ENCODE measurements at places on chromosomes 1 and 21.
A peak's percentile ranks its signal among the peaks of the same experiment; 100 is the strongest.

DNA sequence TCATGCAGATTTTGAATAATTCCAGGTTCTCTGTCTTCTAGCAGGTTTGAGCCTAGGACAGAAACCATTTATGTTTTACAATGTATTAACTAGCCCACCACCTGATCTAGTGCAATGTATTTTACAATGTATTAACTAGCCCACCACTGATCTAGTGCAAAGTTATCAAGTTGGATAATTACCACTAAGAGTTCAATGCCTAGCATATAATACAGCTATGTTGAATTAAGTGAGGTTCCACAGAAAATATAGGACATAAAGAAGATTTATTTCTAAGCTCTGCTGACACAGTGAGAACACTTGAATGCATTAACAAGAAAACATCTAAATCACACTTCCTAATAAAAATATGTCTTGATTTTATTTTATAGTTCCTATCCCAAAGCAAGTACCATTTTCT, 854.6 kb upstream of the NEGR1 start:
- DNase-seq: no peak

- peak; percentile 6 for DNase-seq
These were observed 9.8 kb downstream of the PARP1 start for GRCh38 chr1:226397955-226398636.

DNA sequence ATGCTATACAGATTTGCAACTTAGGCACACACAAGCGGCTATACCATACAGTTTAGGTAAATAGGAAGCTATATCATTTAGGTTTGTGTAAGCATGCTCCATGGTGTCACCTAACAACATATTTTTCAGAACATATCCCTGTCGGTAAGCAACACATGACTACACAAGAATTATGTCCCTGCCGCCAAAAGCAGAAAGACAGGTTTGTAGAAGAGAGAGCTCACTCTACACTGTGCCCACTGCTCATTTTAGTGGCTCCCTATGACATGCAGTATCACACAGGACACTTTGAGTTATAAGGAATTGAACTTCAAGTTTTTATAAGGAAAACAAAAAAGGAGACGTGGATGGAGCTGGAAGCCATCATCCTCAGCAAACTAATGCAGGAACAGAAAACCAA, 132.5 kb upstream of the KAZN start:
- DNase-seq: no peak

DNA sequence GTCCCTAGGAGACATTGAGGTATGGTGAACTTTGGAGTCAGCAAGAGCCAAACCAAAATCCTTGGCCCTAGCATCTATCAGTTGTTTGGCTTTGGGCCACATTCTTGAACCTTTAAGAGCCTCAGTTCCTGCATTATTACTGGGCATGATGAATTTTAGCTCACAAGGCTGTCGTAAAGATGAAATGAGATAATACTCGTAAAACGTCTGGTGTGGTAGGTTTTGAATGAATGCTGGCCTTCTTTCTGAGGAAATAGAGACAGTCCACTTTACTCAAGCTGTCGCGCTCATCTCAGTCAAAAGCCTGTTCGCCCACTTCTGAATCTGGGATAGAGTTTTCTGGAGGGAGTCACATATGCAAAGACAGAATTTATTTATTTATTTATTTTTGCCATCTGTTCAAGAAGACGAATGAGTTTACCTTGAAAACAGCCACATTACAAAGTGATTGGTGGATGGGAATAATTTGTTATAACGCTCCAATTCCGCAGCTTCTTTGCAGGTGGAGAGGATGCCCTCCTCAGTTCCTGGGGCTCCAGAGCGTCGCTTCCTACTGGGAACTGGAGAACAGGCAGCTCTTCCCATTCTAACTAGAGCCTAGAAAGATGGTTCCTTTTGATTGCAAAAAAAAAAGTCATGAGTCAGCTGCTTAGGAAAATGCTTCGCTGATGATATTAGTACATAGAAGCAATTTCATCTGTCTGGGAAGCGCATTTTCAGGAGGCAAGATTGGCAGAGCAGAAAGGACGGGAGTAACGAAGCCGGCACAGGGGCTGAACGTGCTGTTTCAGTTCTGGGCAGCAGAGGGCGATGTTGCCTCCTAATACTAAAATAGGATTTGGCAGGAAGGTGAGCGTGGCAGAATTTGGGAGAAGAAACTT, 49.9 kb upstream of the CYP2J2 start:
- peak; percentile 78 for DNase-seq

GRCh38 chr1:42311897-42312296, 23.1 kb downstream of the FOXJ3 start:
- no peak for DNase-seq

GRCh38 chr21:46154155-46154954, 1.0 kb downstream of the FTCD start:
- DNase-seq: peak; percentile 19

DNA sequence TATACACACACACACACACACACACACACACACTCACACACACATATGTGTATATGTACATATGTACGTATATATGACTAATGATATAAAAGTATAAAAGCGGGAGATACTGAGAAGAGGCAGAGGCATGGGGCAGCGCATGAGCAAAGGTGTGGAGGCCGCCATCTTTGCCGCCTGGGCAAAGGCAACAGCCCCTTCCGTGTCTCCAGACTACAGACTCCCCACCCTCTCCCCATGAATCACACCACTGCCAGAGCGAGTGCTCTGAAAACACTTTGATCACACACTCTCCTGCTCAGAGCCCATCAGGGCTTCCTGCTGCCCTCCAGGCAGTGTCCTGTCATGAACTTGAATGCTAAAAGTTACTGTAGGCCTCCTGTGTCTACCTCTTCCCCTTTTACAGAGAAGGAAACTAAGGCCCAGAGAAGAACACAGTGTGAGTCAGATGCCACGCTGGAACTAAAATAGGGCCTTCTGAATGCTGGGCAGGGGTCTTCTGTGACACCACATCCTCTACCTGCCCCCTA, 54.7 kb upstream of the SSBP3 start:
- DNase-seq: no peak

- no peak for DNase-seq
These were observed at the start of gene CLDN8 for GRCh38 chr21:30216041-30216723. CLDN8 (minus strand) TSS chr21:30216097; CDS start chr21:30215925, 172 bp downstream.

GRCh38 chr1:230985711-230986110, 6.8 kb downstream of the ARV1 start:
- no peak for DNase-seq

All from stimulated activated CD8-positive, alpha-beta memory T cell treated with anti-CD3 and anti-CD28 coated beads, Interleukin-4, amount 100 ng/mL, for 48 hours (primary cell).